Esophagus mucosa (tissue), 1 donor: ENCODE measurements at places on chromosomes 6 and 20. TPM values are rescaled to one million over a fixed set of nuclear protein-coding genes. Genes with fewer than 3 reads are reported as not detected.

WFDC10B gene
- total RNA-seq, result not detected

DNA sequence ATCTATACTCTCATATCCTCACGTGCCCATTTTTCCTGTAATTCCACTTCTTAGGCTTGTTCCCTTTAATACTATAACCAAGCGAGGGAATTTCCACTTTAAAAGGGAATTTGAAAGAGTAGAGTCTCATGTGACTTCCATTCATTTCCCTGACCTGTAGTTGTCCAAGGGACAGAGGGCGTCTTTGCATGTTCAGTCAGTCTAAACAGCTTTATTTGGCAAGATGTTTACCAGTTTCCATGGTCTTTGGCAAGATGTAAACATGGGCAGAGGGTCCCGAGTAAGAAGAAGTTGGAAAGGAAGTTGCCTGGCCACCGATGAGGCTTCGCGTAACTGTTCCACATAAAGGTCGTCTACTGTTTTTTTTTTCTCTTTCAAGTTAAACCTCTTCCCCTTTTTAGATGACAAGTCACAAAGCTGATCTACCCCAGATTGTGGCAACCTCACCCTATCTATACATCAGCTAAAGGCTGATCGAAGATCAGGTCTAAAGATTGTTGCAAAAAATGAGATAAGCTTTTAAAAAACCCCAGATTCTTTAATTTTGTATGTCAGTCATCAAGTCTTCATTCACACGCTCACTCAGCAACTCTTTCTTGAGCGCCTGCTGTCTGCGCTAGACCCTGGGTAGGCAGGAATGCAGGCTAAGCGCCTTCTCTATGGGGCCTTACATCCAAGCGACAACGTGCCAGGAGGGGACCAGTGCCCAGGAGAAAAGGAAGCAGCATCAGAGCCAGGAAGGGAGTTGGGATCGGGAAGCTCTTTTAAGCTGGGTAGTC, 31.7 kb upstream of the CCR6 start:
- no peak for ATAC-seq

SNX5 gene
- 63.0 TPM for total RNA-seq

GRCh38 chr6:142485256-142485655, 183.4 kb downstream of the ADGRG6 start:
- ATAC-seq, result no peak

DNA sequence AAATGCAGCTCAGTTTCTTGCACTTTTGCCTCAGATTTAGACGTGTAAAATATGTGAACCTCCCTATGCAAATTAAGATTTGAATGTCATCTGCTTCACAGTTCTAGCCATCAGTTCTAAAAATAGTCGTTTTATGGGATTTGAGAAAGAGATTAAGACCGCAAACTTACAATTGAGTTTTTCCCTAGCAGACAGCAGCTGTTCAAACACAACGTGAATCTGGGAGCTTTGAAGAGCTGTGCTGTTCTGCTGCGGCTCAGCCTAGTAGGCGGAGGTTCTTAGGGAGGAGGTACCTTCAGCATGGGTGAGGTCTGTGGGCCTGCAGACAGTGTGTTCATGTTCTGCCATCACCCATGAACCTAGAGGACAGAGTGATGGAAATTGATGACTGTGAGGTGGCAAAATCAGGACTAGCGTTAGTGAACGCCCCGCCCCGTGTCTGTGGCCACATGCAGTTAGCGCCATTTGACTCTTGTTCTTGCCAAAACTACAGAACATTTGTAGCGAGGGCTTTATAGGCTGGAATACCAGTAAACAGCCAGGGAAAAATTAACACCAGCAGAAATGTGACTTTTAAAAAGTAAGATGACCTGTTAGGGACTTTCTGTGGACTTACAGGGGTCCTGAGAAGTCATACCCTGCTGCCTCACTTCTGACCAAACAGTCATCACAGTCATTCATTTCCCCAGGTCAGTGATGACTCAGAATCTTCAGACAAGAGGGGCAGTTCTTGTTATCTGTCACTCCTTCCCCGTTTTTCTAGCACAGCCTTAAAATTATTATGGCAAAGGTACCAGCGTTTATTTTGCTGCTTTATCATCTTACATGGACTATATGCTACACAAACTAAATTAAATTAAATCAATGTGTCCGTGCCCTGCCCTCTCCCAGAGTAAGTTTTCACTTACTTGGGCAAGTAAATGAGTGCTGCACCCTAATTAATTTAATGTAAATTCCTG, 84.3 kb upstream of the TMEM181 start:
- peak; percentile 36 for ATAC-seq

DNA sequence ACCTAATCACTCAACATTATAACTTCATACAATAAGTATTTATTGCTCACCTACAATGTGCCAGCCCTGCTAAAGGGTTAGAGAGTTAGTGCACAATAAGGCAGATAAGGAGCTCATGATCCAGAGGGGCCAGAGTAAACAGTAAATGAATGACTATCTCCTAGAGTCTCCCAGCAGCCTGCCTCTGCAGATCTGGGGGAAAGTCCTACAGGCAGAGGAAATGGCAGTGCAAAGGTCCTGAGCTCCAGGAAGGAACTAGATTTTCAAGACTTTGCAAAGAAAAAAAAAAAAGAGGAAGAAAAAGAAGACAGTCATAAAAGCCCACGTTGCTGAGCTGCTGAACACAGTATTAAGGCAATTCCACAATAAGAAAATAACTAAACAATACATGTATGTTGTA, 160.1 kb downstream of the SIM1 start:
- ATAC-seq, result no peak

- ATAC-seq, result peak; percentile 77
These were observed 8.1 kb upstream of the PFDN4 start for GRCh38 chr20:54199721-54200176.

ADGRG6 gene
- 14.2 TPM for total RNA-seq

GRCh38 chr6:56148488-56149186, 98.7 kb downstream of the COL21A1 start:
- no peak for ATAC-seq

APCDD1L gene
- total RNA-seq, result 0.16 TPM

- ATAC-seq, result no peak
These were observed 18.8 kb upstream of the MAPK13 start for GRCh38 chr6:36111526-36111925.

- ATAC-seq, result no peak
These were observed 252.3 kb upstream of the FOXQ1 start for GRCh38 chr6:1059596-1059995.

BCL2L1 gene
- total RNA-seq, result 76.6 TPM

DNA sequence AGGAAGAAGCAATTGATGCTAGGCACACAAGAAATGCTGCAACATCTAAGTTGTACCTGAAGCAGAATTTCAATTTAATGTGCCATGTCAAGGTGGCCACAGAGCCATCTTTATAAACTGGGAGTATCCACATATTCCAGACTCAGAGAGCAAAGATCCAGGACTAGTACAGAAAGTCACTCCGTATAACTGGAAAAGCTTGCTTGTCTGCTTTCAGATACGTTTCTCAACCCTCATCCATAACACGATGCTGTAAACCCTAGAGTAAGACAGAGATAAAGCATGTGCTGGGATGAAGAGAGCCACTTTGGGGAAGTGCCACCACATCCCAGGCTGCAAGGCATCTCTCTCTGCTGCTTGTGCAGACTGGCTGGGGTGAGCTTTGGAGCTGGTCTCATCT, 134.7 kb downstream of the PACRG start:
- ATAC-seq, result peak; percentile 52

DNA sequence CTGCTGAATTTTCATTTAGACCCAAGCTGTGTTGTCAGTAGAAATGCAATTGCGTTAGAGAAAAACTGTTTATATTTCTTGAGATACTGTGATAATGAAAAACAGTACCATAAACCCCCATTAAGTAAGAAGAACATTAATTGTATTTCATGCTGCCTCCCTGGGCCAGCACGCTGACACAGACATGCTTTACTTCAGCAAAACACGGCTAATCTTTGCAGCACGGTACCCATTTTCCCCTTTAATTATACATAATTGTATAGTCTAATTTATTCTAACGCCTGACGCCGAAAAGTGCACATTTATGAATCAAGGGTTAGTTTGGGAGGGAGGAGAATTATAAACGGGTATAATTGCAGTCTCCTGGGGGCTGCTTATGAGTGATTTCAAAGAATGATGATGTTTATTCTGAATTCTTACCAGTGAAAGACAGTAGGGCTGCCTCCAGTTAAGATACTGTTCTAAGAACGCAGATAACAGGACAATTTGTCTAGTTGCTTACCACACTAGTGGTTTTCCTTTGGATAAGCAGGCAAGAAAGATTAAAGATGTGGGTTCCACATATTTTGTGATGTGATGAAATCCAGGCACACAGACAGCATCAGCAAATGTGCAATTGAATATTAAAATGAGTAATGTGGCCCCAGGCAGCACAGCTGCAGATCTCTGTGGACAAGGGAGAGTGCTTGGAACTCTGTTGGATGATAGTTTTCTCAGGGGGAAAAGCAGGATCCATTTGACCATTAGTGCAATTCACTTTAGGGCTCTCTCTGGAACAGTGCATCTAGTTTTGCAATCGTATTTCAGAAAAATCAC, 4.7 kb upstream of the SULF2 start:
- no peak for ATAC-seq

C4B gene
- 5.3 TPM for total RNA-seq

DNA sequence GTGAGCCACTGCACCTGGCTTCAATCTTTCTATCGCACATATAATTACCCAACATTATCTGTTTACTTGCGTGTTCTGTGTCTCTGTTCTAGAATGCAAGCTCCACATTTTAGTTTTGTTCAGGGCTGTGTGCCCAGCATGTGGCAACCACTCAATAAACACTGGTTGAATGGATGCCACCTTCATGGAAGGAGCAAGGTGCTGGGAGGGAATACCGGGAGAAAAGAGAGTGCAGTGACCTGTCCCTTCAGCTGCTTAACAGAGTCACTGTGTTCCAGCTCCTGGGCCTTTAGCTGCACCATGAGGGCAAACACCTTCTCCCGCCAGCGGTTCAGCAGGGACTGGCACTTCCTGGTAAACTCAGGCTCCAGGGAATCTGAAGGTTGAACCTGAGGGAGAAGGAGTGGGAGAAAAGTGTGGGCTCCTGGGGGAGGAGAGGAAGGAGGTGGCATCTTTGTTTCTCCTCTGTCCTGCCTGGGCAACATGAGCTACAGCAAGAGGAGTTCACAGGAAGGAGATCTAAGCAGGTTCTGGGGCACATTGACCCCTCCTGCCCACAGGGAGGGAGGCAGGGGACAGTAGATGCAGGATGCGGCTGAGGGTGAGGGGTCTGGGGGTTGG, 7.7 kb downstream of the CCHCR1 start:
- ATAC-seq, result no peak

EPPIN gene
- not detected for total RNA-seq

GRCh38 chr6:77092971-77093370, 370.3 kb downstream of the HTR1B start:
- no peak for ATAC-seq

GRCh38 chr20:5192570-5193431, 66.0 kb downstream of the CDS2 start:
- ATAC-seq, result no peak

DNA sequence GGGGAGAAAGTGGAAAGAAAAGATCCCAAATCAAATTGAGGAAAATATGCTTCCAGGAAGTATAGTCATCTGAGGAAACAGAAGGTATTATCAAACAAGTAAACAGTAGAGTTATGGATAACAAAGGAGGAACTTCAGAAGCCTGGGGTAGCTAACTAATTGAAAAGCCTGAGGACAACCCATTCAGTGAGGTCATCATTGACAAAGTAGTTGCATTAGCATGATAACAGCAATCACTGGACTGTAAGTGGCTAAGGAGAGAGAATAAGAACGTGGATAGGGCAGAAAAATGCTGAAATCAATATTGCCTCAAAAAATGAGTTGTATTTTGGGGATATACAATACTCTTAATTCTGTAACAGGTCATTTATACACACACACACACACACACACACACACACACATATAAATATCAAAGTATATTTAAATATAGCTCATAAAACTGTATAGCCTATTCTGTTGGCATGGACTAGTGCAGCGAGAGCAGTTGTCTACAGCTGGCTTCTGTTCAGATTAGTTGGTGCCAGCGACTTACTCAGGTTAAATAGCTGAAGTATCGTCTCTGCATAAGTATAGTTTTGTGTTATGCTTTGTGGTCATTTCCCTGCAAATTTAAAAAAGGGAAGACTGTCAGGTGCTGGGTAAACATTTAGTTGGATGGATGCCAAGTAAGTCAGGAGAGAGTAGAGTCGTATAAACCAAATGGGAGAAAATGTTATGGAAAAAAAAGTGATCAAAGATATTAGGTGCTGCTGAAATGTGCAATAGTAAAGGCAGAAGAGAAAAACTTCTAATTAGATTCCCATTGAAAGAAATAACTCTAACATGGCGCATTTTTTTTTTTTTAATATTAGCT, 33.8 kb upstream of the CTAGE9 start:
- ATAC-seq, result no peak

CST9 gene
- total RNA-seq, result not detected

DNA sequence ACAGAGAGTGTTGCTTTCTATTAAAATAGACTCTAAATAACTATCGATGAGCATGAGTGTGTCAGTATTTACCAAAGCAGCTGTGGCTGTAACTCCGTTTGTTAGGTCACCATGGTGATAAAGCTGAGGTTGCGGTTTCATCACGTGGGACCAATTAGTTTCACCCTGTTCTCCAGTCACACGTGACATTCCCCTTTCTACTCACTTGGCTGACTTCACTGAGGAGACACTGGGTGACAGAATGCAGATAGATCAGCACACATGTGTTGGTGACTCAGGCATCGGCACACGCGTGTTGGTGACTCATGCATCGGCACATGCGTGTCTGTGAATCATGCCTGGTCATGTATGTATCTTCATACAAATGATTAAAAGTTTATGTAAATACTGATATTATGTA, 285.4 kb downstream of the THBS2 start:
- peak; percentile 88 for ATAC-seq

GRCh38 chr6:41066867-41067304, 5.3 kb downstream of the OARD1 start:
- no peak for ATAC-seq

C6orf52 gene
- total RNA-seq, result 0.84 TPM

GRCh38 chr6:107618672-107619071, 128.8 kb downstream of the SOBP start:
- ATAC-seq, result peak; percentile 38

BACH2 gene
- total RNA-seq, result 0.76 TPM

DNA sequence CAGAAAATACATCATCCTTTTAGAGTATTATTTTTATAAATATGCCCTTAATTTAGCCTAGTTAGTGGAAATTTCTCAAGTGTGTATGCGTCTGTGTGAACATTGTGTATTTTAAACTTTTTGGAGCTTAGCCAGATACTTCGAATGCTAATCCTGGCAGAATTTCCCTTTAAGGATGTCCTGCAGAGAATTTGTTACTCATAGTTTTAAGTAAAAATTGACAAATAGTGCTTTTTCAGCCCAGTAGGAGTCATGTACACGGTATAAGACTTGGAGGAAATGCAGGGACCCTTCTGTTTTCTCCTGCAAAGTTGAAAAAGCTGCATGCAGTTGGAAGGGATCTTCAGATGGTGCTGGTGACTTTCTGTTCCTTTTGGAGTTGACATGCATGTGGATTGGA, at the start of gene FHL5:
FHL5 (plus strand) TSS at position 243 of the 400 bp plus-strand sequence. CDS start 40,486 bp downstream, outside the sequence.
- ATAC-seq, result no peak

- no peak for ATAC-seq
These were observed 85.8 kb downstream of the FUT9 start for GRCh38 chr6:96101564-96101963.

GRCh38 chr20:53309515-53309914, 284.1 kb downstream of the ZNF217 start:
- ATAC-seq, result no peak
